Activated CD4-positive, alpha-beta T cell treated with anti-CD3 and anti-CD28 coated beads, Interleukin-2, amount 10 ng/mL, durations not matched to agents 24 days and 14 days (primary cell): ENCODE measurements at places on chromosomes 16 and 17. TPM values are rescaled to one million over a fixed set of nuclear protein-coding genes. Genes with fewer than 3 reads are reported as not detected.

DNA sequence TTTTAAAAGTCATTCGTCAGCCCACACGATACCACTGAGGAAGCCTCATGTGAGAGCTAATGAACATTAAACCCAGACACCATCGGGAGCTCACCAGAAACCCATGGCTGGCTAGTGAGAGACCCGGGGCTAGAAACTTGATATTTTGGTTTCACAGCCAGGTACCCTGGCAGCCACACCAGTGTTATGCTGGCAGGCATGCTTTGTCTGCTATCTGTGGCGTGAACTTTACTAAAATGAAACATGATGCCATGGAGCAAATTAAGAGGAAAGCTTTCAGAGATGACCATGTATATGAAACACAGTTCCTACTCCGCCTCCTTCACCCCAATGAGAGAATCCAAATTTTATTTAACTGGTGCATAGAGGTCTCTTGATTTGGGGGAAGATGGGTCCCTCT lies 291.2 kb downstream of the IRX3 start:
- no peak for DNase-seq

DNA sequence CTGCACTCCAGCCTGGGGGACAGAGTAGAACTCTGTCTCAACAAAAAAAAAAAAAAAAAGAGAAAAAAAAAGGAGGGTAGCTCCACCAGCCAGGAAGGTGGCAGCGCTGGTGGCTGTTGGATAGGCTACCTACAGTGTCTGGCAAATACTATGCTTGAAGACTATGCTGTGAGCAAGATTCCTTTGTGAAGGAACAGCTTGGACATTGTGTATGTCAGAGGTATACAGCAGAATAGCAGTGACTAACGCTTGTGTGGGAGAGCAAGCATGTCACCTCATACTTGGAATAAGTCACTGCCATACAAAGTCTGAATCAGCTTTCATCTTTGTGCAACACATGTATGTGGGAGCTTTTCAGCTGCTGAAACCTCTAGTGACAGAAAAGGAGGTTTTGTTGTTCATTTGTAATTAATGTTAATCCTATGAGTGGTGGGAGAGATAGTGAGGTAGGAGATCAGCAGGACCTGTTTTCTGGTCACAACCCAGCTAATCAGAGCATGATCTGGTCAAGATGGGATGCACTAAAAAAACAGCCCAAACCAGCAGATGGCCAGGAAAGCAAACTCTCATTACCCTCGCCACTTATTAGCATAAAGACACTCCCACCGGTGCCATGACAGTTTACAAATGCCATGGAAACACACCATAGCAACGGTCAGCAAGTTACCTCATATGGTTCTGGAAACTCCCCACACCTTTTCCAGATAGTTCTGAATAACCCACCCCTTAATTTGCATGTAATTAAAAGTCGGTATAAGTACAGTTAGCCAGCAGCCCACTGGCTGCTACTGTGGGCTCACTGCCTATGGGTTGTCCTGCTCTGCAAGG lies 6.8 kb upstream of the ITGAD start:
- DNase-seq = peak; percentile 64

- DNase-seq = no peak
Observed at GRCh38 chr16:20851601-20852000, 45.3 kb downstream of the REXO5 start.

- DNase-seq = no peak
Observed at GRCh38 chr17:20988001-20988636, 54.7 kb downstream of the USP22 start.

- peak; percentile 84 for DNase-seq
Observed at GRCh38 chr17:18141210-18141803, 32.8 kb downstream of the MYO15A start.

DNA sequence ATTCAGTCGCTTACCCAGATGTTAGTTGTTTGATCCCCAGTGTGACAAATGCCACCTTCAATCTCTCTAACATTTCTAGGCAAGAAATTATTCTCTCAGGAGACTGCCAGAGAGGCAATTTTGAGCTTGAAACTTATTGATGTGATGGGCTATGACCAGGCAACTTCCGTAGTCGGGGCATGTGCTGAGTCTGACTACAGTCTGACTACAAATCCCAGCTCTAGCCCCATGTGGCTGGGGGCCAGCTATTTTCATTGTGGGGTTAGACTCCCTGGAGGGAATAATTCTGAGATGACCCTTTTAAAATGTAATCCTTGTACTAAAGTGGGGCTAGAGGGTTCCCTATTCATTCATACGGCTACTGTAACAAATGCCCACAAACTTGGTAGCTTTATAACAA lies 65.9 kb downstream of the RBFOX1 start:
- DNase-seq = no peak

- no peak for DNase-seq
Observed at GRCh38 chr17:81947189-81947588, at the start of gene MYADML2. Gene MYADML2, minus strand, starts transcription at chr17:81947233. Its CDS starts 5,492 bp downstream, at chr17:81941741.

DNA sequence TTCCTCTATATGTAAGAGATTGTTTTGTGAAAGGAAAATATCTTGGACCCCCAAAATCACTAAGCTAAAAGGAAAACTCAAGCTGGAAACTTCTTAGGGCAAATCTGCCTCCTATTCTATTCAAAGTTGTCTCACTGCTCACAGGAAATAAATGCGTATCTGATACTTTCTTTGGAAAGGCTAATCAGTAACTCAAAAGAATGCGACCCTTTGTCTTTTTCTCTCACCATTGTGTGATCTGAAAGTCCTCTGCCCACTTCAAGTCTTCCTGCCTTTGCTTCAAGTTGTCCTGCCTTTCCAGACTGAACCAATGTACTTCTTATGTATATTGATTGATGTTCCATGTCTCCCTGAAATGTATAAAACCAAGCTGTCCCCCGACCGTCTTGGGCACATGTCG lies 157.3 kb downstream of the KIF2B start:
- no peak for DNase-seq

- DNase-seq = no peak
Observed at GRCh38 chr16:78821335-78821734, 721.9 kb downstream of the WWOX start.

- DNase-seq = no peak
Observed at GRCh38 chr17:68603656-68604055, 2.5 kb upstream of the FAM20A start.

GRCh38 chr16:55018881-55019280 lies 88.2 kb downstream of the IRX5 start:
- DNase-seq = no peak

DNA sequence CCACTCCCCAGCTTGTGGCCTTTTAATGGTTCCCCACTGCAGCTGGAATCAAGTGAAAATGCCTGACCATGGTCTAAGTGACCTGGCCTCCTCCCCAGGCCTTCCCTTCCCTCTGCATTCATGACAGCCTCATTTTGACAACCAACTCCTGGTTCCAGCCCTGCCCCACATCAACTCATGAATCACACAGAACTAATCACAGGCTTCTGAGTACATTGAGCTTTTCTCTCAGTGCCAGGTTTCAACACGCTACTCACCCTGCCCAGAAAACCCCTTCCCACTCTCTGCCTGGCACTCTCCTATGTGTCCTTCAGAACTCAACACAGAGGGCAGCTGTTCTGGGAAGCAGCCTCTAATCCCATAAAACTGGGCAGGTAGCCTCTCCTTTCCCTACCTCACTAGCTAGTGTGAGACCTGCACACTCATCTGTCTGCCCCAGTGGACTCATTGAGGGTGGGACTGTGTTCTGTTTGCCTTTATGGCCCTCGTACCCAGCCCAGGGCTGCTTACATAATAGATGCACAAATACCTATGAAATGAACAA lies 313.6 kb downstream of the GRIN2A start:
- DNase-seq = no peak

GRCh38 chr16:19242186-19242585 lies 43.3 kb upstream of the CLEC19A start:
- no peak for DNase-seq

DNA sequence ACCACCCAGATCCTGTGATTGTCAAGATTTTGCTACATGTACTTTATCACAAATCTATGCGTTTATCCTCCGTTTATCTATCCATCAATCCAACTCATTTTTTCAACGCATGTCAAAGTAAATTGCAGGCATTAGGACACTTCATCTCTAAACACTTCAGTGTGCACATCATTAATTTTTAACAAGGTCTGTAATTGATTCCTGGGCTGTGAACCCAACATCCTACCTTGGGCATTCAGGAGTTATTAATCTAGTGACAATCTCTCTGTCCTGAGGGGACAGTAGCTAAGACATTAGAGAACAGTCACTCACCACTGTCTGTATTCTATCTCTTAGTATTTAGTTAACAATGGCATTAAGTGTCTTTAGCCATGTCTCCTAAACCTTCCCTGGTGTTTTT lies 264.7 kb downstream of the SOX9 start:
- no peak for DNase-seq

DNA sequence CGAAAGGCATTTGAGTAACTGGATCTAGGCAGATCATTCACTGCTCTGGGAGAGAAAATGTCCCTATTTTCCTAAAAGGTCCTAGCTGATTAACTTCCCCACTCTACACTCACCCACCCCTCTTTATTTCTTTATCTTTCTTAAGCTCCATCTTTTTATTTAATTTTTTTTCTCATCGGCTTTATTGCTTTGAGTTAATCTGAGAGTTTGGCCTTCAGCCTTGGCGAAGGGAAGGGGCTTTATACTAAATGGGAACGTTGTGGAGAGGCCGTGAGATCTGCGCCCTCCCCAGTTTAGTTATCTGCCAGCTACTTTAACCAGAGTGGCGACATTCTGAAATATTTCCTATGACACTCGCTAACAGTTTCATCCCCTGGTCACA lies 882 bp upstream of the TOX3 start:
- no peak for DNase-seq

- DNase-seq = no peak
Observed at GRCh38 chr16:80687606-80688005, 116.8 kb downstream of the CDYL2 start.

DNA sequence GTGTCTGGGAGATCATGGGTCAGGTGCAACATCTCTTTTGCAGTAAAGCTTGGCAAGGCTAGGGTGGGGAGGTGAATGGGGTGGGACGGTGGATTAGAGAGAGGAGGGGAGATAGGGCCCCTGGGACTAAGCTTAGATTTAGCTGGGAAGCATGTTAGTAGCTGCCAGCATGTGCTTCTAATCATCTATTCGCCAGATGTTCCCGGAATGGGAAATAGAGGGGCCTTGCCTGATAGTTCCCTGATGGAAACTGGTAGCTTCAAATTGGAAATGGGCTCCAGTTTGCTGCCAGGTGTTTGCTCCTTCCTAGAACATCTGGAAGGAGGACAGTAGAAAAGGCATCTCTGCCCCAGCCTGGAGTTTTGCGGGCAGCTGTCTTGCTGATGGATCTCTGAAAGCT lies 176.1 kb downstream of the CCDC182 start:
- DNase-seq = no peak

DNA sequence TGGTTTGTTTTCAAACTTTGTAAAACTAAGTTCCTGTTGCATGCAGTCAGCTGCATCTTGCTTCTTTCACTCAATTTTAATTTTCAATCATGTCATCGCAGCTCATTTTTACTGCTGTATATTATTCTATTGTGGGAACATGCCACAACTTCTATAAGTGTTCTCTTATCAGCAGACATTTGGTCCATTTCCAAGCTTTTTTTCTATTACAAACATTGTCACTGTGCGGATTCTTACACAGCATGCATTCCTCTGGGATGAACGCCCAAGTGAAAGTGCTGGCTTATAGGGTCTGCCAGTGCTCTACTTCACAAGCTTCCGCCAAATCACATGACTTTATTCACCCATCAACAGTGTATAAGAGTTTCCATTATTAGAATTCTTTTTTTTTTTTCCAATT lies 22.7 kb downstream of the GINS3 start:
- DNase-seq = no peak

DNA sequence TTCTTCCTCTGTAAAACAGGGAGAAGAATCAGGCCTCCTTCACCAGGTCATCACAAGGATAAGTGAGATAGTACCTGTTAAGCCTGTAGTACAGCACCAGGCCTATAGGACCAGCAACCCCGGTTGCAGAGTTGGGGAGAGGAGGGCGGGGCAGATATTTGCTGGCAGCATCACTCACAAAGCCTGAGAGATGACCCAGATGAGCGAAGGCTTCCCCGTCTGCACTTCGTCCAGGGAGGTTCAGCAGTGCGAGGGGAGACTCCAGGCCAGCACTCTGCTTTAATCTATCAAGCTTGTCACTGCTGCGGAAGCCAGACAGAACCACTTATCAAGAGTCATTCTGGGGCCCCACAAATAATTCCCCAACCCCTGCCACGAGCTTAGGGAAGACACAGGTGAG lies 15.8 kb upstream of the RBBP6 start:
- DNase-seq = no peak

DNA sequence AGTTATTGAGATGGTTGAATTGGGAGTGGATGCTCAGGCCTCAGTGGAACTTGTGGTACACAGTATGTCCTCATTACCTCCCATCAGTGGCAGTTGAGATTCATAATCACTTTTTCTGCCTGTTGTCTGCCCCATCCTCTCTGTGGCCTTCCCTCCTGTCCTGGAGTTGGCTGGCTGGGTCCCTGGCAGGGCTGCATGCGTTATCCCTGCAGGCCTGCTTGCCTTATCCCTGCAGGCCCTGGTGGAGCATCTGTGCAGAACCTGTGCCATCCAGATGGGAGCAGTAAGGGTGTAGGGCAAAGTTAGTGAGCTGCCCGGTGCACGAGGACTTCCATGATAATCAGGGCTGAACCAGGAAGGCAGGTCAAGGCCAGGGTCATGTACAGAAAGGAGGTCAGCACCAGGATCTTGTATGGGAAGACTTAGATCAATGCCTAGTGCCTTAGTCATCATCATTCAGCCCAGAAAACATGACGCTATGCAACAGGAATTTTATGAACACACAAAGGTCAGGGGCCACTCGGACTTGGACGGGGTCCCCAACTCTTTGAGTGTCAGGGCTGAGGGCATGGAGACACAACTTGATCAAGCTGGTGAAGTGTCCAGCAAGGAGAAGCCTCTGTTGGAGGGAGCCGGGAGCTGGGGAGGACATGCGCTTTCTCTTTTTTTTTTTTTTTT lies 47.2 kb downstream of the ABCC1 start:
- DNase-seq = no peak

GRCh38 chr16:52364500-52364899 lies 182.4 kb downstream of the TOX3 start:
- DNase-seq = no peak

DNA sequence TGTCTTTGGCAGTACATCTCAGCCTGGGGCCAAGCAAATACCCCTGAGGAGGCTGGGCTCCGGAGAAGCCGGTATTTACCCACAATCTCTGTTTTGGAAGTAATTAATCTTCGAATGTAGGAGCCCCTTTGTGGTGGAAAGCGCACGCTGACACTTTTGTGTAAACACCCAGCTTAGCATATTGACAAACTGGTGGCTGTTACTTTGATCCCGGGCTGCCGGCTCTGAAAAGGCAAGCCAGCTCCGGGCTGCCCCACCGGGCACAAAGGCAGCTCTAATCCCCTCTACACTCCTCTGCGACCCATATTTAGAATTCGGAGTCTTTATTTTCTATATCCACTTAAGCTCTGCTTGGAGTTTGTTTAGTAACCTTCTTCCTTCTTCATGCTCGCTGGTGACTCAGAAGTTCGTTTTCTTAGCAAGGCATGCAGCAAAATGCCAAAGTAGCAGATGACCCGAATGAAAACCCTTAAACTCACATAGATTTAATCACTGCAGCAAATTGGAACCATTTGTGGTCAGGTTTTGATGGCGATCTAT lies 144.0 kb upstream of the IRX3 start:
- DNase-seq = no peak

- DNase-seq = no peak
Observed at GRCh38 chr17:72219137-72219823, 98.5 kb downstream of the SOX9 start.

The ARHGAP23 gene
- total RNA-seq = 0.19 and 0.61 TPM in 2 replicates

The CCL2 gene
- total RNA-seq = 0.28 TPM in 1 of 2 replicates, not detected in the other

The DHRS7C gene
- total RNA-seq = not detected in 2 replicates

The KRT25 gene
- total RNA-seq = not detected in 2 replicates

The LASP1 gene
- 130 and 131 TPM in 2 replicates for total RNA-seq

The TMEM238L gene
- not detected in 2 replicates for total RNA-seq

The PPL gene
- total RNA-seq = not detected in 2 replicates

The GCGR gene
- total RNA-seq = not detected in 2 replicates

The TP53TG3F gene
- total RNA-seq = not detected in 2 replicates
